OCI-LY7 (cell line): ENCODE measurements at places on chromosomes 1 and 21. TPM values are rescaled to one million over a fixed set of nuclear protein-coding genes. Genes with fewer than 3 reads are reported as not detected.

The EIF2D gene
- 68.6 and 72.3 TPM in 2 replicates for total RNA-seq

The ADGRL4 gene
- total RNA-seq = not detected in 2 replicates

GRCh38 chr1:110125810-110126209 is 13.6 kb downstream of the UBL4B start:
- no peak for DNase-seq

The S100A12 gene
- total RNA-seq = not detected in 2 replicates

The GJA5 gene
- total RNA-seq = not detected in 2 replicates
